Stimulated activated CD4-positive, alpha-beta T cell treated with anti-CD3 and anti-CD28 coated beads, Interleukin-15, amount 100 ng/mL, for 1 hour (primary cell): ENCODE measurements at places on chromosomes 1 and 21.

GRCh38 chr1:203172184-203173010, 3.2 kb downstream of the MYBPH start:
- peak; percentile 15 for DNase-seq

GRCh38 chr1:203267912-203268311, 37.4 kb upstream of the BTG2 start:
- DNase-seq, result no peak

DNA sequence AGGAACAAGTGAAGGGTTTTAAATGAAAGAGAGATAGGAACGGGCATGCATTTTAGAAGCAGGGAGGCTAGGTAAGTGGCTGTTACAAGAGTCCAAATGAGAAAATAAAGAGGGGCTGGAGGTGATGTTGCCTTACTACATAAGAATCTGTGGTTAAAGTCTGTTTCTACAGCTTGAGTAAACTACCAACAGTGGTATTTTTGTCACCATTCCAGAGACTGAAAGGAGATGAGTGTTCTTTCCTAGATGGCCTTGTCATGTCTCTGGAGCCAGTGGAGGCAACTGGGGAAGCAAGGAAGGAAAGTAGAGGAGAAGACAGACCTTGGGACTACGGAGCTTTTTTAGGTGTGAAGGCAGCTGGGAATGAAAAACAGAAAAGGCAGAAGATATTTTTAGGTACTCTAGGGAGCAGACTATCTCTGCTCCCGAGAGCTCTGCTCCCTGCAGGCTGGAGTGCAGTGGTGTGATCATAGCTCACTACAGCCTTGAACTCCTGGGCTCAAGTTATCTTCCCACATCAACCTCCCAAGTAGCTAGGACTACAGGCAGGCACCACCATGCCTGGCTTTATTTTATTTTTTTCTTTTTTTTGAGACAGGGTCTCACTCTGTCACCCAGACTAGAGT, 12.2 kb downstream of the HDAC1 start:
- no peak for DNase-seq

GRCh38 chr1:25727635-25728286, 72.2 kb upstream of the SELENON start:
- DNase-seq, result no peak

GRCh38 chr1:173224949-173225348, 17.8 kb upstream of the TNFSF4 start:
- DNase-seq, result no peak

GRCh38 chr1:162391790-162392563, 10.4 kb downstream of the C1orf226 start:
- no peak for DNase-seq

DNA sequence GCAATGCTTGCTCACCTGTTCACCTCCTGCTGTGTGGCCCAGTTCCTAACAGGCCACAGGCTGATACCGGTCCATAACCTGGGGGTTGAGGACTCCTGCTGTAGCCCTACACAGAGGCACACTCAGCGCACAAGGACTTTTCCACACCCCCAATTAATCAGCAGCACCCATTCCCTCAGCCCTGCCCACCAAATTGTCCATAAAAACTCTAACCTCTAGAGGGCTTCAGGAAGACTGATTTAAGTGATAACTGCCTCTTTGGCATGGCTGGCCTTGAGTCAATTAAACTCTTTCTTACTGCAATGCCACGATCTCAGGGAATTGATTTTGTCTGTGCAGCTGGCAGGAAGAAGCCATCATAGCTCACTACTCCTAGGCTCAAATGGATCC, 71.3 kb upstream of the MUTYH start:
- DNase-seq, result no peak

GRCh38 chr1:13469343-13469742, 44.5 kb downstream of the LRRC38 start:
- no peak for DNase-seq

GRCh38 chr21:29739176-29739575, 200.6 kb downstream of the GRIK1 start:
- no peak for DNase-seq

GRCh38 chr21:44924606-44925377, 4.1 kb upstream of the ITGB2 start:
- no peak for DNase-seq
